ENCODE measurements at places on chromosomes 3 and 15. TPM values are rescaled to one million over a fixed set of nuclear protein-coding genes. Genes with fewer than 3 reads are reported as not detected.

The CLDN11 gene
- 277 TPM for total RNA-seq

The CADPS gene
- not detected for total RNA-seq

The GOLGA6D gene
- not detected for total RNA-seq

The FETUB gene
- total RNA-seq: not detected

The CA12 gene
- 4.0 TPM for total RNA-seq

The CYP19A1 gene
- total RNA-seq: 0.19 TPM

The WNT7A gene
- not detected for total RNA-seq

The GPR27 gene
- total RNA-seq: not detected

The MRAS gene
- 7.0 TPM for total RNA-seq

The MUC20 gene
- total RNA-seq: 0.09 TPM

The MYZAP gene
- total RNA-seq: 4.2 TPM

The GOLGA8Q gene
- 0.18 TPM for total RNA-seq

The CMTM6 gene
- 89.5 TPM for total RNA-seq

The IGDCC3 gene
- not detected for total RNA-seq

The PRR20G gene
- total RNA-seq: not detected

The ITGA11 gene
- total RNA-seq: 0.54 TPM

The LIPH gene
- total RNA-seq: 2.5 TPM

The LSAMP gene
- not detected for total RNA-seq

The TP63 gene
- total RNA-seq: not detected

The SAMMSON gene
- not detected for total RNA-seq

The CEMIP gene
- total RNA-seq: 0.27 TPM

The TMEM202 gene
- not detected for total RNA-seq

The GUCA1C gene
- total RNA-seq: not detected

The BNC1 gene
- 17.0 TPM for total RNA-seq

The ACTC1 gene
- not detected for total RNA-seq

The SLC2A2 gene
- total RNA-seq: not detected

The ZNF80 gene
- total RNA-seq: not detected

The SNTN gene
- not detected for total RNA-seq

The SUCNR1 gene
- total RNA-seq: not detected

The ACOX2 gene
- total RNA-seq: 4.0 TPM

The SHF gene
- total RNA-seq: 1.8 TPM

The FURIN gene
- 86.0 TPM for total RNA-seq

The RTP1 gene
- not detected for total RNA-seq

The HTR3C gene
- total RNA-seq: not detected

The GOLGA8T gene
- not detected for total RNA-seq
